Activated CD4-positive, alpha-beta T cell treated with anti-CD3 and anti-CD28 coated beads, Interleukin-2, amount 50 U/mL, for 4 hours (primary cell): ENCODE measurements at places on chromosomes 4 and X.

- DNase-seq = no peak
These were observed 24.3 kb downstream of the NFKB1 start for GRCh38 chr4:102525504-102525903.

DNA sequence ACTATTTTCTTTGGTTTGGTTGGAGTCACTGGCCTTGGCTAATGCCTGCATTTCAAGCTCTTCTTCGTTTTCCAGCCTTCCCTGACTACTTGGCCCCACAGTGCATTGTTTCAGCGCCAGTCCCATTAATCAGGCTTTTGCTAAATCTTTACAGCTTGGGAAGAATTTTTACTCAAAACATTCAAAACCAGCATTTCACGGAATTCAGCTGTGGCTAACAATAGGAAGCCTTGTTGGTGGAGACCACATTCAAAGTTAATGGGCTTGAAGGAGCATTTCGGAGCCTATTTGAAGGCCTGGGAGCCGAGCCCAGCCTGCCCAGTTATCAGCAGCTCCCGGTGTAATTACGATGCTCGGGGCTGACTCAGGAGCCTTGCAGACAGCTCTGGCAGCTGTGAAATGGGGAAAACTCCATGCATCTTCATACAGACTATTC, 30.8 kb upstream of the VCX2 start:
- DNase-seq = no peak

DNA sequence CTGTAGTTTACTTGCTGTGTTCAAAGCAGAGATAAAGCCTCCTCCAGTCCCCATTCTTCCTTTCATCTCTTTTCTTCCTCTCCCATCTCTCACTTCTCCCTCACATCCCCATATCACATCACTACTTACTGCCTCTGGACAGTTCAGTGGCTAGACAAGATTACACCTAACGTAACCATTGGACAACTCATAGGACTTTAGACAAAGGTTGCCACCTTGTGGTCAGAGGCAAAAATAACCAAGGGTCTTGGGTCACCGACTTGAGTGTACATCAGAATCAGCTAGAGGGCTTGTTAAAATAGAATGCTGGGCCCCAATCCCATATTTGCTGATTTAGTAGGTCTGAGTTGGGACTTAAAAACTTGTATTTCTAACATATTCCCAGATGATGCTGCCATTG, 109.3 kb upstream of the DGKK start:
- no peak for DNase-seq

DNA sequence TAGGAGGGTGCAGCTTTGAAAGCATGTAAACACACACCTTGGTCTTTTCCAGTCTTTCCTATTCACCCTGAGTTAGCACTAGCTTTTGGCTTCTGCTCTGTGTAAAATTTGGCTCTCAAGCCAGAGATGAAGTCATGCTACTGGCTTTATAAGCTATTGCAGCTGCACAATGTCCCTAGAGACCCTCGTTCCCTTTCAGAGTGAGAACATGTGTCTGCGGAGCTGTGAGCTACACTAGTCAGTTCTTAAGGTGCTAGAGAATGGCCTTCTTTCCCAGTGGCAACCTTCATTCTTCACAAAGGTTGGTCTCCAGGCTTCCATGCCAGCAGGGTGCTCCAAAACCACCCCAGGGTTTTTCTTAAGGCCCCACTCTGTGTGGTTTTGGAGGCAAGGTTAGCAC, 199.1 kb downstream of the SPATA18 start:
- no peak for DNase-seq

DNA sequence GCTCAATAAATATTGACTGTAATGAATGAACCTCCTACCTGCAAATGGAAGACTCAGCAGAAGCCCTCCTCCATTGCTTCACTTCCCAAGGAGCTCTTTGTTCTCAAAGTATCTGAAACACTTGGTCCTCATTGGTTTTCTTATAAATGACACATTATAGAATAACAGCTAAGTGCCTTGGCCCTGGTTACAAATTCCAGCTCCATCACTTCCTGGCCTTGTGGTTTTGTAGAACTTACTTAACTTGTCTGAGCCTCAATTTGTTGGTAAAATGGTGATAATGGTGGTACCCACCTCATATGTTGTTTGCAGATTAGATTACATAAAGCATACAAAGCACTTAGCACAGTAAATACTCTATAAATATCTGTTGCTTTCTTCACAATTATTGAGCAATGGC, 25.2 kb upstream of the SMIM20 start:
- no peak for DNase-seq
